ENCODE measurements at places on chromosomes 1 and 21.

- no peak for DNase-seq
Measured at GRCh38 chr1:111738133-111738435, 1.1 kb downstream of the INKA2 start.

DNA sequence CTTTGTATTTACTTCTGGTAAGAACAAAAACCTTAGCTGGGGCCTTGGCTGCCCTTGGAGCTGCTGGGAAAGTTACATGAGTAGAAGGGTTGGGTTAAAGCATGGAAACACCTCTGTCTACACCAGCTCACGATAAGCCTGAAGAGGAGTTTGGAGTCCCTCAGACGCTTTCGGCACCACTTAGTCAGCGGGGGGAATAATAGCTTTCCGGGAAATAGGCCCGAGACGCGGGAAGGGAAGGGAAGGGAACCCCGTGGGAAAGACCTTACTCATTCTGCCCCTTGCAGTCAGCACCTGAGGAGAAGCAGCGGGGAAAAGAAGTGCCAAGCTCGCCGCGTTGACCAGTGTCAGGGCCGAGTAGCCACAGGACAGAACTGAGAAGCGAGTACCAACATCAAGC, 66.4 kb upstream of the PDE9A start:
- DNase-seq, result no peak

GRCh38 chr21:20265707-20266440, 732.3 kb upstream of the NCAM2 start:
- no peak for DNase-seq

- DNase-seq, result no peak
Measured at GRCh38 chr1:234687011-234687410, 77.0 kb upstream of the IRF2BP2 start.

DNA sequence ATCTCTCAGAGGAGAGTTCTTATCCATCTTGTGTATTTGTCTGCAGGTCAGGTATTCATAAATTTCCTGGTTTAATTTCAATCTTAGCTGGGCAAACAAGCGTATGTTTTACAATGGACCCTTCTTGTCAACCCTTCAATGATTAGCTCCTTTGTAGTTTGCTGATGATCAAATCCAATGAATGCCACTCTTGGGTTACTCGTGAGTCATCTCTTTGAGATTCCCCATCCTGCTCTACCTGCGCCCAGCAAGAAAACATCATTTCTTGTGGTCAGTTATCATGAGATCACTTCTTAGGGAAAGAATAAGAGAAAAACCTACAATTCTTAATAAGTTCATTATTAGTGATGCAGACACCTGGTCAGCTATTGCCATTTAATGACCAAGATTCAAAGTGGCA, 572.3 kb upstream of the PKN2 start:
- no peak for DNase-seq

DNA sequence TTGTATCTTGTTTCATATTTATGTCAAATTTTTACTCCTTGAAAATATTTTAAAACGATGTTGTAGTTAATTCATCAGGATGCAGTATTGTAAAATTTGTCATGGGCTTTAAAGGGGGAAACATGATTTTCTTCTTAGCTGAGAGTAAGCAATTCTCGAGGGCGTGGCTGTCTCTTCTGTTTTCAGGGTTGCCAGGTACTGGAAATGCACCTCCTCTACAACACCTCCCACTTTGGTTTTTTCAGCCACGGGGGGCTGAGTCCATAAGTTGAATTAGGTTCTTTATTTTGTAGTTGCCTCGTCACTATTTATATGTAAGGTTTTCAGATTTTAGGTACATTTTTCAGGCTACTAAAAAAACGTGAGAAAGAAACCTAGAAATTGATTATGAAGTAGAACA, 64.0 kb downstream of the PRDM2 start:
- no peak for DNase-seq

GRCh38 chr1:94925561-94926125, 1.3 kb downstream of the CNN3 start:
- peak; percentile 11 for DNase-seq

DNA sequence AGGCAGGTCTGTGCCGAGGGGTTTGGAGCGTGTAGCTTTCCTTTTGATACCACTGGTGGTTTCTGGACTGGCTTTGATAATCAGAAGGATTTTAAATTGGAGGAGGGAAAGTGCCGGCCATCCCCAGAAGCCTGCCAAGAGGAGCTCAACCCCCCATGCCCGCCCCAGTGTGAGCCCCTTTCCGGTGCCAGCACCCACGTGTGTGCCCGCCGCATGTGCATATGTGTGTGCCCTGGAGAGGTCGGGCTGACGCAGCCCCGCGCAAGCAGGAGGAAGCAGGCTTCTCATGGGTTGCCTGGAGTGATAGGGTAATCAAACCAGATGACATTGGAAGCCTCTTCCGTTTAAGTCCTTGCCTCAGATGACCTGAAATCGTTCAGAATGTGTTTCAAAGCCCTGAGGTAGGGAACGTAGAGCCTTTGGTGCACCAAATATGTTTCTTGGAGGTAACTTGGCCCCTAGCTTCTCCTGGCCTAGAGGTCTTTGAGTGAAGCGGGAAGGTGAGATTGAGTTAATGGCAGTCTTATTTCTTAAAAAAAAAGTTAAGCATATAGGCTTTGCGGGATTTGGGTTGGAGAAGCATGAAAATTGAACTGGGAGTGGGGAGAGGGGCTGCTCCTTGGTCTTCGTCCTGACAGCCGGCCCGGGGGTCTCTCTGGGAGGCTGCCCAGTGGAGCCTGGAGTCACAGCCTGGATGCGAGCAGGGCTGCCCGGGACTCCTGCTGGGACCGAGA, 34.1 kb upstream of the ARHGEF16 start:
- DNase-seq, result no peak

DNA sequence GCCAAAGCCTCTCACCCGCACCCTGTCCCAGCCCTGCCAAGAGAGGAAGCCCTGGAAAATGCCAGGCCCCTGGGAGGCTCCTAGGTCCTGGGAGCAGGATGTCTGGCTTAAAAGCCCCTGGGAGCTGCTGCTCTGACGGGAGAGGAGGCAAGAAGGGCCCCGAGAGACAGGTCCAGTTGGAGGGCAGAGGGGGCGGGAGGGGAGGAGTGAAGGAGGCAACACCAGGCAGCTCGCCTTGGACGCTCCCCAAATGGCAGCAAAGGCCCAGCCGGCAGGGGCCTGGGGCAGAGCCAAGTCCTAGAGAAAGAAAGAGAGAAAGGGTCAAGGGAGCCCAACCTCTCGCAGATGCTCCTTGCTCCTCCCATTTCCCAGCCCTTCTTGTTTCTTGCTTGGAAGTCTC, 6.8 kb downstream of the ETV3L start:
- no peak for DNase-seq

DNA sequence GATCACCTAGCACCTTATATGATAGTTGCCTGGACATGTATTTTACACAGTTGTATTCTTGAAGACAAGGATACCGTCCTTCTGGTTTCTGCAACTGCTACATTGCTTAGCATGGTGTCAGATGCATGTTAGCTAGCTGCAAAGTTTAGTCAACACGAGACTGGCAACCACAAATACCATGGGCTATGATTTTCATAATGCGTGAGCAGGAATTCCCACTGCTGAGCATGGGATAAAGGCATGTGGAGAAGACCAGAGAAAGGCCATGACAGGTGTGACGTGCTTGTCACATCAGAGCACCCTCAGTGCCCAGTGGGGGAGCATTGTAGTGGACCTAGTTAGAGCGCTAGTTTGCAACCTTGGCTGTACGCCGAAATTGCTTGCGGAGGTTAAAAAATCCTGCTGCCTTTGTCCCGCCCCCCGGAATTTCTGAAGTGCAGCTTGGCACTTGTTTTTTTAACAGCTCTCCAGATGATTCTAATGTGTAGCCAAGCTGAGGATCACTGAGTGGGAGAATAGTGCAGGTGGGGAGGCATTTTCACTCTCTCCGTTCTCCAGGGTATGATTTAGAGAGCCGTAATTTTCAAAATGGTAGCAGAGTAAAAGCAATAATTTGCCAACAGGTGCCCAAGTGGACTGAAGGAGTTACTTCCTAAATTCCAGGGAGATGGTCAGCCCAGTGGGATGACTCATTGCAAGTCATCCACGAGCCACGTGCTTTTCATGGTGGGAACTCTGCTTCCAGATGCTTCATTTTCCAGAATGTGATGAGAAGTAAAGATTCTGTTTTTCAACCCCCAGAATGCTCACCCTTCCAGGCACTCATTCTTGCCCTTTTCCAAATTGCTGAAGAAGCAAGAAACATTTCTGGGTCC, 81.0 kb downstream of the CNIH3 start:
- DNase-seq, result no peak

- no peak for DNase-seq
Measured at GRCh38 chr1:189764391-189765320, 713.0 kb downstream of the BRINP3 start.

GRCh38 chr1:60942291-60942690, 140.1 kb upstream of the NFIA start:
- DNase-seq, result no peak

GRCh38 chr1:166390366-166391033, 223.7 kb upstream of the FAM78B start:
- DNase-seq, result no peak

DNA sequence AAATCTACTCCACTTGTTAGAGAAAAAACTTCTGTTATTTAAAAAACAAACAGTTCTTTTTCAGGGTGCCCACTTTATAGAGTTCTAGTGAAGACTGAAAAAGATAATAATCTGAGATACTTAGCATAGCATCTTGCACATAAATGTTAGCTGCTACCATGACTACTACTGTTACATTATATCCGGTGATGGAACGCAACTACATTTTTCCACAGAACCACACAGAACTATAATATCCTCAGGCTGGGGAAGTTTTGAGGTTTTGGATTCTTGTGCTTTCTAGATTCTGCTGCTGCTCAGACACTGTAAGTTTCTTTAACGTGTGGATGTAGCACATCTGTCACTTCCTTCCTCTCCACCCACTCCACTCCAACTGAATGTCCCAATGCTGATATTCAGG, 110.3 kb downstream of the PTPN14 start:
- no peak for DNase-seq

GRCh38 chr1:207763972-207764371, 12.1 kb downstream of the CD46 start:
- no peak for DNase-seq

- DNase-seq, result no peak
Measured at GRCh38 chr1:115677182-115677555, 35.4 kb downstream of the VANGL1 start.

DNA sequence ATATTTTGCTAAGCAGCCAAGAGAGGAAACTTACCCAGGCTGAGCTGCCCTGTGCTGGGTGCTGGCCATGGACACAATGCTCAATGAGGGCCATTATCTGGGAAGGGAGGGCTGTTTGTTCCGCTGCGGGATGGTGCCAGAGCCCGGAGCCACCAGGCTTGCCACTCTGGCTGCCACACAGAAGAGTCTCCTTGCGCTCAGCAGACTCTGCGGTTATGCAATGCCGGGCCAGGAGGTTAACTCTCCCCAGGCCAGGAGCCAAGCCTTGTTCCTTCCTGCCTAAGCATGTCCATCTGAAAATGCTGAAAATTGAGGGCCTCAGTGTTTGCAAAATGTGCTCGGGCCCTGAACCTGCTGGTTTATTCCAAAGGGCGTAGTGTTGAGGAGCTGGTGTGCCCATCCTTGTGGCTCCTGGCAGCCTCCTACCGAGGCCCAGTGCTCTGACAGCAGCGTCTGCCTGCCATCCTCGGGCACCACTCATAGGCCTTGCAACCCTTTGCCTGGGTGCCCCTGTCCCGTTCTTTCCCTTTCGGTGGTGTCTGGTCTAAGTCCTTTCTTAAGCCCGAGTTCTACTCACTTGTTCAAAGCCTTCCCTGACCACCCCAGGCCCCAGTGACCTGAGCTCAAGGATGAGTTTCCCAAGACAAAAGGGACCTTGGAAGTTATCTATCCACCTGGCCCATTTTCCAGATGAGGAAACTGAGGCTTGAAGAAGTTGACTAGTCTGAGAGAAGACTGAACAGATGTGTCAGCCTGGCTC, 133.8 kb upstream of the EDN2 start:
- no peak for DNase-seq

DNA sequence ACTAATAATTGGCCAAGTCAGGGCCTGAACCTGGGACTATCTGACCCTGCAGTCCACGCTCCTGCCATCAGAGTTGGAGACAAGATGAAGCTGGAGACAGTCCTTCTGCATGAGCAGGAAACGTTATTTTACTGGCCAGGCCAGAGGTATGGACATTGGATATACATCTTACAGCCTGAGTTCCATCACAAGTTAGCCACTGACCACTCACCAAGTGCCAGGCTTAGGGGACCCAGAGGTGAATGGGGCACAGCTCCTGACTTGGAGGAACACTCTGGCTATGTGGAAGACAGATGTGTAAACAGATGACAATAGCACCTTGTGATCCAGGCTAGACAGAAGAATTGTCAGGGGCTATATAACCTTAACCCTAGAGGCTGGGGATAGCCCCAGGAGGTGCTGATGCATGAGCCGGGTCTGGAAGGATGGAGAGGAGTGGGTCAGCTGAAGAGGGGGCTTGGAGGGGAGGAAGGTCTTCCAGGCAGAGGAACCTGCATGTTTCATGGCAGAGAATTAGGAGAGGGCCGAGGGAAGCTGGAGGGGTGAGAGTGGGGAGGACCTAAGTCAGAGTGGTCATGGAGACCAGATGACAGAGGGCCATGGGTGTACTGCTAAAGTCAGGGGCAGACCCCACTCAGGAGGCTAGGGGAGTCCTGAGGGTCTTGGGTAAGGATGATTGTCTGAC, 52.5 kb upstream of the DMRTB1 start:
- no peak for DNase-seq

GRCh38 chr1:243791586-243792267, 58.3 kb downstream of the AKT3 start:
- no peak for DNase-seq

DNA sequence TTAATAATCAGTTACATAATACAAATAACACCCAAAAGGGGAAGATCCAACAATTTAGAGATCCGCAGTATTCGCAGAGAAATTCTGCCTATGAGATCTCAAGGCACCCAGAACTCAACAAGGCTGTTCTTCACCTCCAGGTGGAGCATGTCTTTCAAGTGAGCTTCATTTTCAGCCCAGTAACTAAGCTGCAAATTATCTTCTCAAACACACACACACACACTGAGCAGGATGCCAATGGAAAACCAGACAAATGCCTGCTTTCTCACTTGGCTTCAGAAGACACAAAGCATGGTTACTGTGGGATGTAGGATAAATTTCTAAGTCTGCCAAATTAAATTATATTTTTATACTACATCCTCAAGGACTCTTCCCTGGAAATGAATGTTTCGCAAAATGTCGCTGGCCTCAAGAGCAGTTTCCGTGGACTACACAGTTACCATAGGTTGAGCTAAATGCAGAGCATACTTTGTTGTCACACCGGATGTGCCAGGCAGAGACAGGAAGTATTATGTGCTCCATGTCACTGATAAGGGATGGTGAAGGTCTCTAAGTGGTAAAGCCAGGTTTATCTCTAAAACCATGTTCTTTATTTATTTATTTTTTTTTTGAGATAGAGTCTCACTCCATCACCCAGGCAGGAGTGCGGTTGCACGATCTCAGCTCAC, 30.3 kb downstream of the UBR4 start:
- no peak for DNase-seq

- DNase-seq, result no peak
Measured at GRCh38 chr1:41536361-41536802, 51.9 kb upstream of the EDN2 start.

DNA sequence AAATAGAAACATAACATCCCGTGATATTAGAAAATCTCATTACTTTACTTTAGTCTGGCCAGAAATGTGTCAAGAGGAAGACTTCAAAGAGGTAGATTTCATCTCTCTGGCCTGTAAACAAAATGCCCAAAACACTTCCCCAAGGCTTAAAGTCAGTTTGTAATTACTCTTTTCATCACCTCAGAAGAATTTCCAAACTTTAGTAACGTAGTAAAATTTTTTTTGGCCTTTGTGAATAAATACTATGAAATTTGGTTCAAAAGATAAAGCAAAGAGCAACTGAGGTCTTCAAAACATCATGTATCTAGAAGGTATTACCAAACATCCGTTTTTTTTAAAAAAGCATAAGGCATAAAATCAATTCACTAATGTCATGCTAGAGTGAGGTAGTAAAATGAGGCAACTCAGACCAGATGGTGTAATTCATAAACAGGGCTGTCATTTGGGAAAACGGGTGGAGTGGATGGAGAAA, 51.4 kb downstream of the LEPR start:
- DNase-seq, result no peak

All from activated naive CD8-positive, alpha-beta T cell treated with anti-CD3 and anti-CD28 coated beads, Interleukin-2, amount 50 U/mL, for 24 hours (primary cell).